ENCODE measurements at places on chromosomes 11 and 22.

- peak overlapping the region; percentile 90 for H3K4me3 ChIP-seq
- peak overlapping the region; percentile 98 for H3K27ac ChIP-seq
- H3K27me3 ChIP-seq = peaks cover 34% of the 10 kb centered on the region
- DNase-seq = peak; percentile 51
- H3K4me1 ChIP-seq = peaks cover 41% of the 10 kb centered on the region
- H3K36me3 ChIP-seq = peaks cover 37% of the 10 kb centered on the region
Observed at GRCh38 chr11:57336111-57336666, 497 bp upstream of the SSRP1 start.

GRCh38 chr11:10633261-10633660, 60.3 kb downstream of the IRAG1 start:
- no peak overlapping the region for H3K4me3 ChIP-seq
- peaks cover 8% of the 10 kb centered on the region for H3K4me1 ChIP-seq
- no peak overlapping the region for H3K27ac ChIP-seq
- no peaks in the 10 kb centered on the region for H3K36me3 ChIP-seq

DNA sequence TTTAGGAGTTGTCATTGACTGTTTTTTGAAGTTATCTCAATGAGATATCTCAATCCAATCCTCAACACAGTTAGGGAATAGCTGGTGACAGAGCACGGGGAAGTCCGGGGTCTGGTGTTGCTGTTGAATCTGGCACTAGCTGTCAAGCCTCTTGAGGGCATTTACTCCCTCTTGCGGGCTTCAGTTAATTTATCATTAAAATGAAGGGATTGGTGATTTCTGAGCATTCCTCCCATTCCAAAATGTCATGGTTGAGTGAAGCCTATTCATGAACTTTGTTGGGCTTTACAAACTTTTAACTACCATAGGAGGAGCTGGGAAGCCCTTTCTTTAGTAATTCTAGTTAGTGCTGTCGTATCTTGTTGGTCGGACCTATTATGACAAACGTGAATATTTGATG, 40.2 kb downstream of the UVRAG start:
- H3K4me3 ChIP-seq = no peak overlapping the region
- peaks cover 8% of the 10 kb centered on the region for H3K4me1 ChIP-seq
- no peaks in the 10 kb centered on the region for H3K27me3 ChIP-seq
- no peak for DNase-seq
- no peak overlapping the region for H3K27ac ChIP-seq

GRCh38 chr11:30422447-30423278, 99.8 kb downstream of the ARL14EP start:
- DNase-seq = no peak
- peaks cover 3% of the 10 kb centered on the region for H3K27me3 ChIP-seq
- H3K4me1 ChIP-seq = no peaks in the 10 kb centered on the region
- no peak overlapping the region for H3K4me3 ChIP-seq

GRCh38 chr22:21904250-21904789, 36.9 kb upstream of the MAPK1 start:
- no peaks in the 10 kb centered on the region for H3K36me3 ChIP-seq
- H3K4me3 ChIP-seq = no peak overlapping the region
- no peak for DNase-seq
- no peak overlapping the region for H3K27ac ChIP-seq
- no peaks in the 10 kb centered on the region for H3K4me1 ChIP-seq

DNA sequence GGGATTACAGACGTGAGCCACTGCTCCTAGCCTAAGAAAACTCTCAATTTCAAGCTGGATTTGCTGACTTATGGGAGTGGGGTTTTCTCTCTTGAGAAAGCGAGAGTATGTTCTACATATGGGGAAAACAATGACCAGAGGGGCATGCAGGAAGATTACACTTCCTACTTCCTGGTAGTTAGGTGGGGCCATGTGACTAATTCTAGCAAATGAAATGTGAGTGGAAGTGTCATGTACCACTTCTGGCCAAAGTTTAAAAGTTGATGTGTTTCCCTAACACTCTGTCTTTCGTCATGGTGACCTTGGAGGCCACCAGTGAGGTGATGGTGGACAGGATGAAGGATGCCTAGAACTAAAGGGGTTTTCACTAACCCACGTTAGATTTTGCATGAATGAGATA, 50.5 kb downstream of the PARVG start:
- H3K4me1 ChIP-seq = no peaks in the 10 kb centered on the region
- H3K4me3 ChIP-seq = no peak overlapping the region
- H3K36me3 ChIP-seq = no peaks in the 10 kb centered on the region
- DNase-seq = no peak

DNA sequence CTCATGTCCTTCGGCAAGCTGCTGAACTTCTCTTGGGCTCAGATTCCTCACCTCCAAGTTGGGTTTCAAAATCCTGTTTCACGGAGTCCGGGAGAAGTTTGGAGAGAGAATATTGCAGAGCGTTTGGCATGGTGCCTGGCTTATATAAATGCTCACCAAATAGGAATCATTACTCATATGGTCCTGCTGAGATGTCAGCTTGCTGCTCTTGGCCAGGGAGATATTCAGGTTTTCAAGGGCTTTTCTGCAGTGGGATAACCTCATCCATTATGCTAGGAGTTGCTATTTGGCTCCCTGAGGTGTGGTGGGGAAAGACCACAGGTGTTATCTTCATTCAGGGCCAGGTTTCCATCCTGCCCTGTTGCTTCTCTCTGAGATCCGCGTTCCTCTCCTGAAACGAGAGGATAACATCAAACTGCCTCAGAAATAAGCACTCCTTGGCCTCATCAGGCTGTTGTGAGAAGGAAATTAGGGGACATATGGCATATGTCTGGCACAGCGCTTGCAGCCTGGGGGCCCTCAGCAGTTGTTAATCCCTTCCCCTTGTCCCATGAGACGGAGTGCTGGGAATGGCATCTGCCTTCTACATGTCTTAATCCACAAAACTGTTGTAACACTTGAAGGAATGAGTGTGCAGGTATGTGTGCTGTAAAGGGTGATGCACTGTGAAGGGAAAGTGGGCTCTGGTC, 29.9 kb upstream of the ACER3 start:
- peaks cover under 1% of the 10 kb centered on the region for H3K36me3 ChIP-seq
- peaks cover 7% of the 10 kb centered on the region for H3K4me1 ChIP-seq
- H3K4me3 ChIP-seq = no peak overlapping the region
- no peak overlapping the region for H3K27ac ChIP-seq
- peaks cover 31% of the 10 kb centered on the region for H3K27me3 ChIP-seq

DNA sequence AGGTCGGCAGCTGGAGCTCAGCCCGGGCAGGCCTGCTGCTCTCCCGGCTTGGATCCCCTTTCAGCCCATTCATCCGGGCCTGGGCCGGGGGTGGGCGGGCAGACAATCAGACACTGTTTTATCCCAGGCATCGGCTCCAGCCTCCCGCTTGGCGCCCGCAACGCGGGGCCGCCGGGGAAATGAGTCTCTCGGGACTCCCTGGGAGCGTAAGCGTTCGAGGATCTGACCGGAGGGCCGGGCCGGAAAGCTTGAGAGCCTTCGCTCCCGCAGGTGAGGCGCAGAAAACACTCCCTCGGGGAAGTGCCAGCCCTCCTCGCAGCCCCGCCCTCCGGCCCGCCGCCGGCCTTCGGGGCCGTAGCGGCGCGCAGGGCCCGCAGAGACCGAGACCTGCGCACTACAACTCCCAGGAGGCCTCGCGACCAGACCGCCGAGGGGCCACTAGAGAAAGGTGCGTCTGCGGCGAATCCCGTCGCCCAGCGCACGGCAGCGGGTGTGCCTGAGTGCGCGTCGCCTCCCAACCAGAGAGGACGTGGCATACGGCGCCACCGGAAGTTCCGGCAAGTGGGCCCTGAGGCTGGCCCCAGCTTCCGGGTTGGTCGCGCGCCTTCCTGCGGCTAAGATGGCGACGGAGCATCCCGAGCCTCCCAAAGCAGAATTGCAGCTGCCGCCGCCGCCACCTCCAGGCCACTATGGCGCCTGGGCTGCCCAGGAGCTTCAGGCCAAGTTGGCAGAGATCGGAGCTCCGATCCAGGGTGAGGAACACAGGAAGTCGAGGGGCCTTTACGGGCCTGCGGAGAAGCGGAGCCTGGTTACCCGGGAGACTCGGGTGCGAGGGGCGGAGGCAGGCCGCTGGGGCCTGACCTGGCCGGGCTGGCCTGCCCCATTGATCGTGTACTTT, at the start of gene SF3B2:
Gene SF3B2 (plus strand): TSS at position 599 of the 898 bp plus-strand sequence. CDS start 21 bp downstream, at position 620.
- peaks cover 27% of the 10 kb centered on the region for H3K27me3 ChIP-seq
- peak within 1 kb of the TSS; percentile 95 for H3K27ac ChIP-seq
- H3K36me3 ChIP-seq = peaks cover 29% of the 10 kb centered on the region
- peak within 1 kb of the TSS; percentile 93 for H3K4me3 ChIP-seq

GRCh38 chr11:97893612-97894011, 1127.1 kb upstream of the CNTN5 start:
- no peak overlapping the region for H3K27ac ChIP-seq
- no peak overlapping the region for H3K4me3 ChIP-seq
- DNase-seq = no peak
- no peaks in the 10 kb centered on the region for H3K4me1 ChIP-seq

GRCh38 chr11:8933931-8934330, 1.2 kb upstream of the C11orf16 start:
- H3K36me3 ChIP-seq = no peaks in the 10 kb centered on the region
- H3K4me1 ChIP-seq = peaks cover 5% of the 10 kb centered on the region
- no peaks in the 10 kb centered on the region for H3K27me3 ChIP-seq

GRCh38 chr22:46754110-46754799, 8.2 kb upstream of the TBC1D22A start:
- H3K27me3 ChIP-seq = no peaks in the 10 kb centered on the region
- no peak overlapping the region for H3K4me3 ChIP-seq
- peaks cover 32% of the 10 kb centered on the region for H3K4me1 ChIP-seq
- H3K36me3 ChIP-seq = peaks cover 7% of the 10 kb centered on the region
- no peak overlapping the region for H3K27ac ChIP-seq
- DNase-seq = no peak

- DNase-seq = no peak
- no peaks in the 10 kb centered on the region for H3K36me3 ChIP-seq
- H3K4me3 ChIP-seq = no peak overlapping the region
Observed at GRCh38 chr11:96643173-96643572, 253.4 kb downstream of the JRKL start.

Measured in activated naive CD4-positive, alpha-beta T cell treated with anti-CD3 and anti-CD28 coated beads, Interleukin-2, amount 10 ng/mL, durations not matched to agents 7 days and 5 days (primary cell).